H9 (cell line): ENCODE measurements at places on chromosomes 16 and 17. TPM values are rescaled to one million over a fixed set of nuclear protein-coding genes. Genes with fewer than 3 reads are reported as not detected.

DNA sequence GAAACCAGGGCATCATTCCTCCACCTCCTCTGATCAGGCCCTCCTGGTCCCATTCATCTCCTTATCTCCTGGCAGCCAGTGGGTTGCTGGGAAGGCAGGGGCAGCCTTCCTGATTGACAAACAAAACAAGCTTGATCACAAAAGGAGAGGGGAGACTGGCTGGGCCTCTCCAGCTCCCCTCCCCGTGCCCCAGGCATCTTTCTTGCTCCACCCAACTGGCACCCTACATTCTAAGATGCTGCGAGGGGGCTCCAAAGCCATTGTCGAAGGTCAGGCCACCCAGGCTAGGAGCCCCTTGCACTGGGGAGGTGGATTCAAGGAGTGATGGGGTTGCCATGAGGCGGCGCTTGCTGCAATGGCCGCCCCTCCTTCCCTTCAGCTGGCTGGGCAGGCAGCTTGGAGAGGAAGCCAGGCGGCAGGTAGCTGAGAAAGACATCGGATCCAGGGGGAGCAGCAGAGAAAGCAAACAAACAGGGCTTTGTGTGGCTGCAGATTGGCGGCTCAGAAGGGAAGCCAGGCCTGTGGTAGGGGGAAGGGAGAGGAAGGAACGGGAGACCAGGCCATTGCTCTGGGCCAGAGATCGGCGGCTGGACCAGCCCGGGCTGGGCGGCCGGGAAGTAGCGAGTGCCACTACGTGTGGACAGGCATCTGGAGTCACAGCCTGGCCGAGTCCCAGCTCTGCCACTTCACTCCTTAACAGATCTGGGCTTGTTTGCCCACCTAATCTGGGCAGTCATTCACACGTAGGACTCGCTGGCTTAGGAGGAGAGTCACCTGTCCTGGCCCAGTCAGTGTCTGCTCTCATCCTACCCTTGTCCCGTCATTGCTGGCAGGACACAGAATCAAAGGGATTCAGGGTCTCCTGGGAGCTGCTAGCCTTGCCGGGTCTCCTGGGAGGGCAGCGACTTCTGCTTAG lies 12.3 kb downstream of the RAI1 start:
- peaks cover 31% of the 10 kb centered on the region; the same call in 1 of the 2 replicates for H3K27me3 ChIP-seq
- peak overlapping the region; percentile 75 for H3K4me3 ChIP-seq
- no peaks in the 10 kb centered on the region for H3K36me3 ChIP-seq
- no peak overlapping the region for H3K27ac ChIP-seq
- H3K4me1 ChIP-seq: peaks cover 3% of the 10 kb centered on the region; the same call in 1 of the 2 replicates
- peak; percentile 73 for DNase-seq

The NPIPB5 gene
- 193 and 231 TPM in 2 replicates for total RNA-seq

- no peaks in the 10 kb centered on the region for H3K27me3 ChIP-seq
- no peaks in the 10 kb centered on the region for H3K4me1 ChIP-seq
- peaks cover 4% of the 10 kb centered on the region; the same call in 2 of the 3 replicates for H3K36me3 ChIP-seq
- no peak overlapping the region for H3K27ac ChIP-seq
Observed at GRCh38 chr16:55585631-55586030, 19.1 kb downstream of the CAPNS2 start.

The SPEM1 gene
- total RNA-seq: 0.33 and 0.46 TPM in 2 replicates

GRCh38 chr17:34614698-34615097 lies 35.3 kb downstream of the TMEM132E start:
- no peak overlapping the region for H3K27ac ChIP-seq
- peaks cover 14% of the 10 kb centered on the region; the same call in 1 of the 2 replicates for H3K4me1 ChIP-seq
- H3K4me3 ChIP-seq: peak overlapping the region; percentile 15; the same call in 1 of the 3 replicates
- DNase-seq: no peak
- no peaks in the 10 kb centered on the region for H3K36me3 ChIP-seq

The RPRML gene
- total RNA-seq: 1.3 and 1.4 TPM in 2 replicates

The C17orf67 gene
- 0.88 and 1.0 TPM in 2 replicates for total RNA-seq

- H3K27ac ChIP-seq: no peak overlapping the region
- peaks cover 20% of the 10 kb centered on the region for H3K36me3 ChIP-seq
- no peaks in the 10 kb centered on the region; the same call in 1 of the 2 replicates for H3K4me1 ChIP-seq
Observed at GRCh38 chr16:74601126-74601871, 5.6 kb downstream of the GLG1 start.

DNA sequence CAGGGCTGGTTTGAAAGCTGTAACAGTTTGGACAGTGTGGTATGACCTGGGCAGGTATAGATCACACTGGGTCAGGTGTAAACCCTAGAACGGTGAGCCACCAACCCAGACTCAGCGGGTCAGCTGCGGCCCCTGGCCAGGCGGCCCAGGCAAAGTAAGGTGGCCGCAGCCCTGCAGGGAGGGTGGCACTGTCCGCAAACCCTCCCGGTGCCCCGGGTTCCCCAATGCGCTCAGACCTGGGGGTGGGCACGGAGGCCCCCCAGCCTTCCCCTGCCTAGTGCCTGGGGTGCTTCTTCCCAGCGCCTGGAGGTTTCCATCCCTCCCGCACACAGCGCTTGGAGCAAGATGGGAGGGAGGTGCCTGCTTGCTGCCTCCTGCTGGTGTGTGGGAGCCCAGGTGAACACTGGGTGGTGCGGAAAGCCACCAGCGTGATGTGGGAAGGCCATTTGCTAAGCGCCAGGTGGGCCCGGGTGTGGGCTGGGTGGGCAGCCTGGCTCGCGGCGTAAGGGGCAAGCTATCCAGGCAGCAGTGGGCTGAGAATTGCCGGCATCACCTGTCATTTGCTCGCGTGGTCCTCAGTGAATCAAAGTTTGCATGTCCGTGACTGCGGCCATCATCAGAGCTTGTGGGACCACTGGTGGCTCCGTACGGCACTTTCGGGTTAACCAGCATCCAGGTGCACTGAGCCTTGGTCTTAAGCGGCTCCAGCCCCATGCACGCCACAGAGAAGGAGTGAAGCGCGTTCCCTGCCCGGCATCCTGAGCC lies 47.3 kb upstream of the GNG13 start:
- no peak overlapping the region for H3K4me3 ChIP-seq
- no peaks in the 10 kb centered on the region for H3K4me1 ChIP-seq
- no peak for DNase-seq
- no peaks in the 10 kb centered on the region for H3K27me3 ChIP-seq
- peaks cover 12% of the 10 kb centered on the region for H3K36me3 ChIP-seq

- no peak for DNase-seq
- H3K27me3 ChIP-seq: no peaks in the 10 kb centered on the region
- no peaks in the 10 kb centered on the region for H3K36me3 ChIP-seq
- H3K4me1 ChIP-seq: peaks cover 8% of the 10 kb centered on the region; the same call in 1 of the 2 replicates
Observed at GRCh38 chr17:6498356-6498755, 54.1 kb downstream of the PIMREG start.

The PYY gene
- total RNA-seq: 1.7 and 2.0 TPM in 2 replicates

GRCh38 chr17:1714427-1714979 lies 4.3 kb upstream of the TLCD2 start:
- H3K4me3 ChIP-seq: peak overlapping the region; percentile 88
- no peaks in the 10 kb centered on the region for H3K36me3 ChIP-seq
- peak; percentile 98 for DNase-seq
- H3K4me1 ChIP-seq: peaks cover 2% of the 10 kb centered on the region; the same call in 1 of the 2 replicates
- no peaks in the 10 kb centered on the region for H3K27me3 ChIP-seq

The PPP1R27 gene
- total RNA-seq: 0.15 and 0.22 TPM in 2 replicates

DNA sequence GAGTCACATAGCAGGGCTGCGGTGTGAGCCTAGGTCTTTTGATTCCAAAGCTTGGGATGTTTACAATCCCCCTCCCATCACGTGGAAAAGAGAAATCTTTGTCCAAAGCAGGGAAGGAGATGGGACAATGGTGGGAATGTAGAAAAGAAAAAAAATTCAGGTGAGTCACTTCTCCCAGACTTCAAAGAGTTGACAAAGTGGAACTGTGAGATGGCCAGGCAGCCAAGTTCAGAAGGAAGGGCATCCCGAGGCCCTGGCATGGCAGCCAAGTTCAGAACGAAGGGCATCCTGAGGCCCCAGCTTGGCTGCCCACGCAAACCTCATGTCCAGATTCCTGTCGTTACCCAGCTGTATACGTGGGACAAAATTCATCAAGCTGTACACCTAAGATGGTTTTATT lies 47.5 kb downstream of the FOXL1 start:
- H3K27ac ChIP-seq: no peak overlapping the region
- no peaks in the 10 kb centered on the region for H3K4me1 ChIP-seq
- H3K4me3 ChIP-seq: no peak overlapping the region
- no peaks in the 10 kb centered on the region; the same call in 2 of the 3 replicates for H3K36me3 ChIP-seq
- no peaks in the 10 kb centered on the region for H3K27me3 ChIP-seq

DNA sequence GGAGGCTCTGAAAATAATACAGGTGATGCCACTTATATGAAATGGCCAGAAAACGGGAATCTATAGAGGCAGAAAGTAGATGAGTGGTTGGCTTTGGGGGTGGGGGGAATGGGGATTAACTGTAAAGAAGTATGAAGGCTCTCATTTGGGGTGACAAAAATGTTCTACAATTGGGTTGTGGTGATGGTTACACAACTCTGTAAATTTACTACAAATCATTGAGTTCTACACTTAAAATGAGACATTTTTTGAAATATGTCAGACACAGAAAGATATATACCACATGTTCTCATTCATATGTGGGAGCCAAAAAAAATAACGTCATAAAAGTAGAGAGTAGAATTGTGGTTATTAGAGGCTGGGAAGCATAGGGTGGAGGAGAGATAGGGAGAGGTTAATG lies 25.7 kb downstream of the ARHGAP17 start:
- H3K4me1 ChIP-seq: no peaks in the 10 kb centered on the region; the same call in 1 of the 2 replicates
- no peak overlapping the region for H3K27ac ChIP-seq
- no peak for DNase-seq
- no peaks in the 10 kb centered on the region for H3K27me3 ChIP-seq

GRCh38 chr17:67696347-67696746 lies 21.4 kb upstream of the NOL11 start:
- no peaks in the 10 kb centered on the region for H3K27me3 ChIP-seq
- H3K36me3 ChIP-seq: peaks cover 3% of the 10 kb centered on the region; the same call in 2 of the 3 replicates
- no peak overlapping the region for H3K27ac ChIP-seq
- no peak for DNase-seq
- no peak overlapping the region for H3K4me3 ChIP-seq
- 0 out of 2 replicates have a peak, but pooled peaks cover 2% of the 10 kb centered on the region for H3K4me1 ChIP-seq

DNA sequence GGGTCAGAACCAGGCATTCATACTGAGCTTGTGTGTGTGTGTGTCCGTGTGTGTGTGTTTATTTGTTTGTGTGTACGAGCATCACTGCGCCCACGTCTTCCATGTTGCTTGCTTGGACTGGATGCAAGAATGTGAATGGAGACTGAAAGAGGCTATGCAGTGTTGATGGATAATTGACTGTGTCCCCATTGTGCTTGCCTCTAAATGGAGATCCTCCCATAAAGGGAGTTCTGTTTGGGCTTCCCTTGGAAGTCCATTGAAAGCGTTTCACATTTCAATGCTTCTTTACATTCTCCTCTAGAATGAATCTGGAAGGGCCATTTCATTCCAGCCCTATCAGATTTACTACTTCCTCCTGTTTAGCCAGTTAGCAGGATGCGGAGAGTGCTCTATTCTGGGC lies 124.0 kb downstream of the GP2 start:
- no peaks in the 10 kb centered on the region for H3K36me3 ChIP-seq
- no peak overlapping the region for H3K27ac ChIP-seq
- no peaks in the 10 kb centered on the region for H3K4me1 ChIP-seq

GRCh38 chr17:28468781-28469180 lies 4.7 kb upstream of the SLC13A2 start:
- H3K4me3 ChIP-seq: no peak overlapping the region
- no peaks in the 10 kb centered on the region; the same call in 1 of the 2 replicates for H3K4me1 ChIP-seq
- H3K27me3 ChIP-seq: no peaks in the 10 kb centered on the region
- no peak for DNase-seq
- no peaks in the 10 kb centered on the region for H3K36me3 ChIP-seq

DNA sequence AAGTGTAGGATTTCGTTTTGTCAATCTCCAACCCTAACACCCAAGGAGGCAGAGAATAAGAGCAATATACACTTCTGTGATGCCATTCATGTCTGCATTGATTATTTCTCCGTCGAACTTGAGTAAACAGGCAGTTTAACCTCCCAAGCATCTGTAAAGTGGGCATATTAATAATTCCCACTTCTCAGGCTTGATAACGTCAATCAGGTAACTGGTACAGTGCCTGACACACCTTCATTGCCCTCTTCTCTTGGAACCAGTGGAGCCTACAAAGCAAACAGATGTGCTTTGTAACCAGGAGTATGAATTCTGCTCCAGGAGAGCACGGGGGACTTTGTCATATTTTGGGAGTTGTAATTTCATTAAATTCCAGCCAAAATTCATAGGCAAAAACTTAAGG lies 32.5 kb upstream of the PLCG2 start:
- peak overlapping the region; percentile 65 for H3K4me3 ChIP-seq
- H3K4me1 ChIP-seq: no peaks in the 10 kb centered on the region
- H3K36me3 ChIP-seq: no peaks in the 10 kb centered on the region
- H3K27ac ChIP-seq: no peak overlapping the region

DNA sequence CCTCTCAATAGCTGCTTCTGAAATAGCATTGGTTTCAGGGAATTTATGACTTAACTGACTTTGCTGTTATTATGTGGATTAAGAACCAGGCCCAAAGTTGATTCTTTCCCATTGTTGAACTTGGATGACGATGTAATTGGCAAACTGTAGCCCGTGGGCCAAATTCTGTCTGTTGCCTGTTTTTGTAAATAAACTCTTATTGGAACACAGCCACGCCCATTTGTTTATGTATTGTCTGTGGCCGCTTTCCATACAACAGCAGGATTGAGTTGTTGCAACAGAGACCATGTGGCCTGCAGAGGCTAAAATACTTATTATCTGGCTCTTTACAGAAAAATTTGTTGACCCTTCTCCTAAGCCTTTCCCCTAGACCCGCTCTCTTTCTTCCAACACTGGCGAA lies 31.6 kb downstream of the NTN1 start:
- peaks cover 8% of the 10 kb centered on the region for H3K36me3 ChIP-seq
- DNase-seq: no peak
- H3K27me3 ChIP-seq: peaks cover 14% of the 10 kb centered on the region; the same call in 1 of the 2 replicates
- peaks cover 11% of the 10 kb centered on the region; the same call in 1 of the 2 replicates for H3K4me1 ChIP-seq
- no peak overlapping the region for H3K4me3 ChIP-seq

The ALOXE3 gene
- total RNA-seq: 0.13 and 0.42 TPM in 2 replicates

The MYH2 gene
- 0.68 and 0.90 TPM in 2 replicates for total RNA-seq

The CDC6 gene
- total RNA-seq: 131 and 141 TPM in 2 replicates

DNA sequence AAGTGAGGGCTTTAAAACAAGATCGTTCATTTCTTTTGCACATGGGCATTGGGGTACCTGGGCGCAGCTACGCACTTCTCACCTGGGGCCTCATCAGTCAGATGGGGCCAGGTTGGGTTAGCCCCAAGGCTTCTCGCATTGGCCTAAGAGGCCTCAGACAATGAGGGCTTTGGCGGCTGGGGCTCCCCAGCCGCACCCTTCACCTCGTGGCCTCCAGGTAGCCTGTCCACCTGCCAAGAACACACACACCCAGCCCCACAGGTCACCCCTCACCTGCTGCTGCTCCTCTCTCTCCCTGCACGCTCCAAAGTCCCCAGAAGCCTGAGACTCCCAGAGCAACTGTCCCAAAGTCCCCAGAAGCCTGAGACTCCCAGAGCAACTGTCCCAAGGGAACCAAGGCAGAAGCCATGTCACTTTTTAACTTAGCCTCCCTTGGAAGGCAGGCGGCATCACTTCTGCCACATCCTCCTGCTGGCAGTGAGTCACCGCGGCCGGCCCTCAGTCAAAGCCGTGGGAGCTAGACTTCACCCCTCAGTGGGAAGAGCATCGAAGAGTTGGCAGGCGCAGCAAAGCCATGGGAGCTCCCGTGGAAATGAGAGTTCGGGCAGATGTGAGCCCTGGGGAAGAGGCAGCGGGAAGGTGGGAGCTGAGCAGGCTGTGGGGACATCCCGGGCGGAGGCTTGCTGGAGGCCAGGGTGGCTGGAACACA lies 78.9 kb upstream of the PLCG2 start:
- no peak overlapping the region for H3K27ac ChIP-seq
- H3K27me3 ChIP-seq: no peaks in the 10 kb centered on the region
- H3K36me3 ChIP-seq: peaks cover 39% of the 10 kb centered on the region
- H3K4me3 ChIP-seq: no peak overlapping the region

The HOXB4 gene
- total RNA-seq: not detected in 2 replicates

The VAT1L gene
- total RNA-seq: 33.8 and 34.1 TPM in 2 replicates
